Spleen (tissue), 13 donors: ENCODE measurements at places on chromosomes 2 and 18.

- DNase-seq, result no peak
These were observed 37.9 kb downstream of the SLC38A11 start for GRCh38 chr2:164917296-164917903.

GRCh38 chr2:200377355-200378336 is 71.2 kb downstream of the SPATS2L start:
- no peak for DNase-seq

DNA sequence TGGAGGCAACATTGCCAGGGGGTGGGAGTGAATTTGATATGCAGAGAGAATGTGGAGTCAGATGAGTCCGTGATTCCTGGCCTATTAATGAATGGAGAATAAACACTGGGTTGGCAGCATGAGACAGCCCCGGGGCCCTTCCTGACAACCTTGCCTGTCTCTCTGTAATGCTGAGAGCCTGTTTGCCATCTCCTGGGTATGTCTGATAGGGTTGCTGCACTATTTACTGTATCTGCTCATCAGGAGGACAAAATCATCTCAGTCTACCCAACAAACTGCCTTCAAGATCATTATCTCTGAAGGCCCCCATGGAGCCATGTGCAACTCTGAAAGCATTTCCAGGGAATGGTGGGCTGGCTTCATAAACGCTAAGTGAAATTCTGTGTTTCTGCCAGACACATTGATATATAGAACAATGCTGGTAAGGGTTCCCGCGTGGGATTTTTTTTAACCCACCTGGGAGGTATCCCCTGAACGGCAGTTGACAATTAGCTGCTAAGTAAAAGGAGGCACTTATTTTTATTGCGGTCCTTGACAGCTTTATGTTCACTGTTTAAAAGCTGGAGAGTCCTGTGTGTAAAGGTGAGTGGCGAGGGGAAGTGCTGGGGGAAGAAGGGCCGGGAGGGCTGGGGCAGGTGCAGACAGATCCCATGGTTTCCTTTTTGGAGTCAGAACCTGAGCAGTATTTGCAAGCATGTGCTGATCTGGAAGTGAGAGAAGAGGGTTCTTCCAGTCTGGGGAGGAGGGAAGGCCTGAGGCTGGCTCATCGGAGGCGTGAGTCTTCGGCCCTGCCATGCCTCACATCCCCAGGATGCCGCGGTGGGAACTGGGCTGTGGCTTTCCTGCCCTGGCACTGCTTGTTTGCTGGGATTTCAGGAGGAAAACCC is 64.8 kb downstream of the ARHGAP25 start:
- DNase-seq, result no peak

DNA sequence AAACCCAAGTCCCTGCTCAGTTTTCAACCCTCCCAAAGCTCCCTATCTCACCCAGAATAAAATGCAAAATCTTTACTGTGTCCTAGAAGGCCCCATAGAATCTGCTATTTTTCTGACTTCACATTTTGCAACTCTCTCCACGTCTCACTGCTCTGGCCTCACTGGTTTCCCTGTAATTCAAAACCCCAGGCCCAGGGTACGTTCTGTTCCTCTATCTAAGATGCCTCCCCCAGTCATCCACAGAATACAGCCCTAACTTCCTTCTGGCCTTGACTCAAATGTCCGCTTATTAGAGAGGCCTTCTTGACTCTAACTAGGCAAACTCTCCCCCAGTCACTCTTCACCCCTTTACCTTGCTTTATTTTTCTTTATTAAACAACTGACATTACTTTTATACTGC is 42.0 kb downstream of the FAM161A start:
- DNase-seq, result no peak

DNA sequence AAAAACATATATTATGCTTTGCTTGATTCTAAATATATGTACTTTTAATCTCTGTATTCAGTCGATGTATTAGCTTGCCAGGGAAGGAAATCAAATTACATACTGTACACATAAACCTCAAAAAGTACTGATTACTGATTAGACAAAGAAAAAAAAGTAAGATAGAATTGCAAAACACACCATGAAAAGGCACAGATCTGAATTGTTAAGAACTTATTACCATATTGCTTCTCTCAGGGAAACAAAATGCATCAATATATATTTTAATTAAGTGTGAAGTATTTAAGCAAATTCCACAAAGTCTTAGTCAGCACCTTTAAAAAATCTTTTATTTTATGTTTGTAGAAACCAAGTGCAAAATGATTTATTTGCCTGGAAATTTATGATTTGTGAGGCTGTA is 309.3 kb downstream of the RNF144A start:
- no peak for DNase-seq
